AG04450 (cell line): ENCODE measurements at places on chromosomes 11 and 22.

DNA sequence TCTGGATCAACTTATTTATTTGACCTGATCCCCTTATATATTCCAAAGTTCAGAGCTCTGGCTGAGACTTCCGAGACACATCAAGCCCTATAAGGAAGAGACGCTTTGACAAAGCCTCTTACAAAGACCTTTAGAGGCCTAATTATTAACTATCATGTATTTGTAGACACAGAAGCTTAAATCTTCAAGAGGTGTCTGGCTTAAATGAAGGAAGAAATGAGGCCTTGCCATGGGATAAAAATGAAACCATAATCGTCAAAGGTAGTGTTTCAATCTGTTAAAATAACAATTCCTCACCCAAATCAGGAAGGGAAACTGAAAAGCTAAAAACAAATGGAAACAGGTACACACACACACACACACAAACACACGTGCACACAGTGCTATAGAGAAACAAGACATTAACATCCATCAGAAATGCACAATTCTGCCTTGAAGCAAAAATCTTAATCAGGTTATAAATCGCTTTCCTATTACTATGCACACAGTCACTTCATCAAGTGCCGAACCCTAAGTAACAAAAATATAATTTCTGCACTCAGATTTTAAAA lies 50.2 kb downstream of the PITPNB start:
- DNase-seq = no peak

GRCh38 chr11:11454671-11455223 lies 101.7 kb upstream of the CSNK2A3 start:
- no peak for DNase-seq

- no peak for DNase-seq
Measured at GRCh38 chr11:57873196-57873911, 111.8 kb downstream of the CTNND1 start.

- DNase-seq = no peak
Measured at GRCh38 chr11:107608809-107609208, 17.9 kb downstream of the ELMOD1 start.

GRCh38 chr11:119320776-119321524 lies 4.0 kb upstream of the MCAM start:
- no peak for DNase-seq

DNA sequence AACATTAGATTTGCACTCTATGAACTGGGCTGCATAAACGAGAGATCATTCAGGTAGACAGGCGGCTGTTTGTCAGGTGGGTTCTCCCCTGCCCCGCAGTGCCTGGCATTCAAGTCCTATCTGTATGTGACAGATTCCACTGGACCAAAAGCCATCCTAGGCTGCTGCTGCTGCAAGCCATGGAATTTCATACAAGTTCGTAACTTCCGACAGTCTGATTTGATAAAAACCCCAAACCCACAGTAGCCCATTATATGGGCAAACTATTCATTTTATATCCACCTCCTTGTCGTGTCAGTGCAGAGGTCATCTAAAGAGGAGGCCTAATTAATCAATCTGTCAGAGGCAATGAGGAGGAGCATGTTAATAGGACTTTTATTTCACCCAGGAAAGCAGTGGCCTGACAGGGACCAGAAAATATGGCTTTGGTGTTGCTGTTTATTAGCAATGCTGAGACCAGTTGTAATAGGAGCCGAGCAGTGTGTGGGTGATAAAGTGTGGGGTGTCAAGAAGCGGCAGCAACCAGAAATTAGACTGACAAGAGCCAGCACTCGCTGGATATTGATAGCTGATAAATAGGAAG lies 124.2 kb downstream of the ARL14EP start:
- DNase-seq = no peak

GRCh38 chr11:2269601-2270321 lies 627 bp downstream of the ASCL2 start:
- peak; percentile 6 for DNase-seq

DNA sequence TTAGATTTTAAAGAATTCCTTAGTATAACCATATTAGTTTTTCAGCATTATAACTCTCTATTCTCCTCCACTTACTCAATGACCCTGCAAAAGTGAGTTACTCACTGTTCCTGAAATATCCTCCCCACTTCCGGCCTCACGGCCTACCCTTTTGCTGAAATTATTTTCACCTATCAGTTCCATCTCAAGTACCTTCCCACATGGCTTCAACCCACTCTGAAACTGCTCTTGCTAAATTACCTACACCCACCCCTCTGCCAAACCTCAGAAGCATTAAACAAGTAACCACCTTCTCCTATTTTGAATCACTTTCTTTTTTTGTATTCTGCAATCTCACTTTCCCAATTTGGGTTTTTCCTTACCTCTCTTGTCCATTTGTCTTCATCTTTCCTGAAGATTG lies 37.7 kb downstream of the OR5P2 start:
- DNase-seq = no peak

DNA sequence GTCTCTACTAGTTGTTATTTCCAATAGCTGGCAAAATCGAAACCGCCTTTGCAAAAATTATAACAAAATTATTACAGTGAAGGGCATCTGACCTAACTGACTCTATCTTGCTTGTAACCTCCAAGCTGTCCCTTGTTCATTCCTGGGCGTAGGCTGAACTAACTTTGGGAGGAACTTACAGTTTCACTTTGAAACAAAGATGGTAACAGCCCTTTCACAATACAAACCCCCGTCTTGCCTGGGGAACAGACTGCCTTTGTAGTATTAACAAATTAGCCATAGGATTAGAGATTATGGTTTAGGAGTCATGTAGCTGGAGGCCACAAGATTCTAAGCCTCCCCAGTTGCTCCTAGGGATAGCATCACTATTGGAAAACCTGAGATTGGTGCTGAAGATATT lies 131.6 kb upstream of the HSD17B12 start:
- no peak for DNase-seq
